ENCODE measurements at places on chromosomes 3 and 15.

GRCh38 chr3:190381441-190381840 lies 6.5 kb upstream of the CLDN16 start:
- H3K4me1 ChIP-seq, result no peaks in the 10 kb centered on the region
- no peak overlapping the region for H3K4me3 ChIP-seq
- no peaks in the 10 kb centered on the region for H3K27me3 ChIP-seq
- no peaks in the 10 kb centered on the region for H3K36me3 ChIP-seq
- H3K27ac ChIP-seq, result no peak overlapping the region
- DNase-seq, result no peak

GRCh38 chr3:127760361-127760760 lies 62.0 kb downstream of the MGLL start:
- peaks cover 5% of the 10 kb centered on the region for H3K36me3 ChIP-seq
- peak overlapping the region; percentile 82 for H3K27ac ChIP-seq
- peaks cover 46% of the 10 kb centered on the region for H3K4me1 ChIP-seq
- no peak for DNase-seq
- no peaks in the 10 kb centered on the region for H3K27me3 ChIP-seq
- no peak overlapping the region for H3K4me3 ChIP-seq

GRCh38 chr3:40828741-40829415 lies 304.1 kb downstream of the ZNF621 start:
- H3K27me3 ChIP-seq, result no peaks in the 10 kb centered on the region
- no peaks in the 10 kb centered on the region for H3K4me1 ChIP-seq
- no peak overlapping the region for H3K27ac ChIP-seq
- no peaks in the 10 kb centered on the region for H3K36me3 ChIP-seq
- no peak for DNase-seq

GRCh38 chr15:40372981-40373380 lies 9.5 kb upstream of the KNSTRN start:
- no peaks in the 10 kb centered on the region for H3K27me3 ChIP-seq
- DNase-seq, result no peak
- peaks cover 6% of the 10 kb centered on the region for H3K4me1 ChIP-seq

- H3K4me3 ChIP-seq, result peak overlapping the region; percentile 7
- H3K27ac ChIP-seq, result peak overlapping the region; percentile 63
- no peak for DNase-seq
- no peaks in the 10 kb centered on the region for H3K36me3 ChIP-seq
Observed at GRCh38 chr15:99307735-99308134, 56.5 kb downstream of the LRRC28 start.

DNA sequence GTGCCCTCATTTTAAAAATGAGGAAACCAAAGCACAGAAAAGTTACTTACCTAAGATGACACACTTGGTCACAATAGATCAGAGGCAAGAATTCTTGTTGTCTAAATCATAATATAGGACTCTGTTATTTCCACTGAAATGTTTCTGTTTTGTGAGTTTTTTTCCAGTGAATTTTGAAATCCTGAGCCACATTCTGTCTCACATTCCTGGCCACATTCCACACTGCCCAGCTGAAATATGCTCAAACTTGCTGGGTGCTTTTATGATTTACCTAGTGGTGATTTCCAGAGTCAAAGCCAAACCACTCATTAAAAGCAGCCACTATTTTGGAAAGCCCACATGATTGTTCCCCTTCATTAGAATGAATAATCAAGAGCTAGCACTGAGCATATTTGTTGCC lies 82.3 kb upstream of the NPHP3 start:
- no peak for DNase-seq
- H3K4me3 ChIP-seq, result no peak overlapping the region
- H3K36me3 ChIP-seq, result no peaks in the 10 kb centered on the region
- no peaks in the 10 kb centered on the region for H3K4me1 ChIP-seq
- no peak overlapping the region for H3K27ac ChIP-seq
- no peaks in the 10 kb centered on the region for H3K27me3 ChIP-seq

DNA sequence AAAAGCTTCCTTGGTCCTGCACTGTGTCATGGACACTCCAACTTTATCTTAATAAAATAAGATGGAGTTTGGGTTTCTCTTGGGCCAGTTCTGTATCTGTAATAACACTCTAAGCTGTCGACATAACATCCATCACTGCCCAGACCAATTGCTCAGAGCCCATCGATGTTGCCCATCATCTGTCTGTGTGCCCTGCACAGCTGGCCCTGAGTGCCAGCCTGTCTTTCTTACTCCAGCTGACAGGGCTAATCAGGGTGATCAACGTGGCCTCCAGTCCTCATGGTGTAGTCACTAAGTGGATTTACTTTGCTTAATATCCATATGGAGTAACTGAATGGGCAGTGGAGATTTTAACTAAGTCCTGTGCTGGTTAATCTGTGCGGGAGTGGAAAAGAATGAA lies 419.8 kb upstream of the TPM1 start:
- no peaks in the 10 kb centered on the region for H3K27me3 ChIP-seq
- DNase-seq, result no peak
- H3K4me3 ChIP-seq, result no peak overlapping the region
- H3K4me1 ChIP-seq, result no peaks in the 10 kb centered on the region
- H3K36me3 ChIP-seq, result no peaks in the 10 kb centered on the region

DNA sequence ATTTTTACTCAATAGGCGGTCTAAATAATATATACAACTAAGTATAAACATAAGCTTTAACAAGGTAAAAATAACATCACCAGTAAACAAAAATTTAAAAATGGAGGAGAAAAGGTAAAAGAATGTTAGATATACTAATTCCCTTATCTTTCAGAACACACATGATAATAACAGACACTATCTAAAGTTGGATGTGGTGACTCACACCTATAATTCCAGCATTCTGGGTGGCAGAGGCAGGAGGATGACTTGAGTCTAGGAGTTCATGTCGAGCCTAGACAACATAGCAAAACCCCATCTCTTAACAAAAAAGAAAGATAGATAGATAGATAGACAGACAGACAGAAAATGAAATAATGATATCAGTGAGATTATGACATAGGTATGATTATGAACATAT lies 85.1 kb downstream of the STAG1 start:
- H3K27me3 ChIP-seq, result no peaks in the 10 kb centered on the region
- H3K27ac ChIP-seq, result no peak overlapping the region
- DNase-seq, result no peak

DNA sequence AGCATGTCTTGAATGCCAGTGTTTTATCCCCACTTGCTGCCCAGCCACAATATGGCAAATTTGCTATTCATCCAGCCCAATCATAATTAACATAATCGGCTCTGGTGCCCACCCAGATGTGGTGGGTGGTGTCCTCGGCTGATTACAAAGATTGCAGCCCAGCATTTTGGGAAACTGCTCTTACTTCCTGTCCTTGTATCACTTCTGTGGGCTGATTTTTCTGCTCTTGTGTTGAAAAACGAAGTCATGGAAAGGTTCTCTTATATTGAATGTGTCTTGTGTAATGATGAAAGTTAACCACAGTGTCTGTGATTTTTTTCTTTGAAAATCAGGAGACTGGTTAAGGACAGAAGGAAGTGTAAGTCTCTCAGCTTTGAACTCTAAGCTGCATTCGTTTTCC lies 141.7 kb downstream of the CACNA2D3 start:
- no peaks in the 10 kb centered on the region for H3K27me3 ChIP-seq
- no peak for DNase-seq
- H3K27ac ChIP-seq, result no peak overlapping the region
- no peaks in the 10 kb centered on the region for H3K4me1 ChIP-seq
- H3K36me3 ChIP-seq, result no peaks in the 10 kb centered on the region

DNA sequence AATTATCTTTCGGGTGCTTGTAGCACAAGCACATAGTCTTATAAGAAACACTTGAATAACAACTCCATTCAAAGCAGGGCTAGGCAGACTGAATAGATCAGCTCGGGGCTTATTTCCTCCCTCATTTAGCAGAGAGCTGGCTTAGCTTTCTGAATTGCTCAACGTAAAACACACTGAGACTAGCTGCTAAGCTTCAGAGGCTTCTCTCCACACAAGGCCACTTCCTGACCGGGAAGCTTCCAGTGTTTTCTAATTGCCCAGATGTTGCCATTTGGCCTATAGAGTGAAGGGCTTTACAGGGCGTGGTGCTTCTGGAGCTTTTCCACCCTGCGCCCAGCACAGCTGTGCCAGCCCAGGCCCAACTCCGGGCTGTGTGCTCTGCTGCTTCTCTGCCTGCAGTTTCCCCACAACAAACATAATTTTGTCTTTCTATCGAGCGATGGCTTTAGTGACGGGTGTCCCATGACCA lies 16.6 kb downstream of the FAM240A start:
- H3K27ac ChIP-seq, result peak overlapping the region; percentile 74
- no peaks in the 10 kb centered on the region for H3K27me3 ChIP-seq
- peak; percentile 56 for DNase-seq
- no peaks in the 10 kb centered on the region for H3K4me1 ChIP-seq
- H3K36me3 ChIP-seq, result no peaks in the 10 kb centered on the region
- H3K4me3 ChIP-seq, result no peak overlapping the region

DNA sequence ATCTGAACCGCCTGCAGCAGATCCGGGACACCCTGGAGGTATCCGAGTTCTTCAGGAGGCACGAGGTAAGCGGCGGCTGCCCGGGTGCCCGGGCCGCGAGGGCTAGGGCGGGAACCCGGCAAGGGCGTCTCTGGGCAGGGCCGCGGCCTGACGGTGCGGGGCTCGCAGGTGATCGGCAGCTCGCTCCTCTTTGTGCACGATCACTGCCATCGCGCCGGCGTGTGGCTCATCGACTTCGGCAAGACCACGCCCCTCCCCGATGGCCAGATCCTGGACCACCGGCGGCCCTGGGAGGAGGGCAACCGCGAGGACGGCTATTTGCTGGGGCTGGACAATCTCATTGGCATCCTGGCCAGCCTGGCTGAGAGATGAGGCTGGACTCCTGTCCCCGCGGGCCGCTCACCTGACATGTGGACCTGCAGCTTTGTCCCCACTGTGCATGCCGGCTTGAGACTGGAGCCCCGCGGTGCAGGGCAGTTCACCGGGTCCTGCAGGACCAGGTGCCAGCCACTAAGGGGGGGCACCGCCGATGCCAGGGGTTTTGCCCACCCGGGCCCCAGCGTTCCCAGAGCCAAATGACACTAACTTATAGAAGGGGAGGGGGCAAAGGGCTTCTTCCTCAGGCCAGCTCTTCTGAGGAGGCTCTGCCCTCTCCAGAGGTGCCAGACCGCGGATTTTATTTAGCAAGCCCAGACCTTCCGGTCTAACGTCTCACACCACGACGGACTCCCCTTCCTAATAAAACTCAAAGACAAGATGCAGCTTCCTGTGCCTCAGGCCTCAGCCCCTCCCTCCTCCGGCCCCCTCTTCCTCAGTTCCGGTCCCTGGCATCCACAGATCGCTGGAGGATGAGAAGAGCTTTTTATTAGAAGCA lies 9.4 kb downstream of the ITPKA start:
- H3K36me3 ChIP-seq, result no peaks in the 10 kb centered on the region
- H3K27me3 ChIP-seq, result peaks cover 7% of the 10 kb centered on the region
- no peak overlapping the region for H3K4me3 ChIP-seq
- DNase-seq, result no peak

GRCh38 chr3:189995129-189995528 lies 125.6 kb downstream of the P3H2 start:
- no peaks in the 10 kb centered on the region for H3K4me1 ChIP-seq
- no peak overlapping the region for H3K27ac ChIP-seq
- no peaks in the 10 kb centered on the region for H3K36me3 ChIP-seq
- DNase-seq, result no peak
- no peak overlapping the region for H3K4me3 ChIP-seq

DNA sequence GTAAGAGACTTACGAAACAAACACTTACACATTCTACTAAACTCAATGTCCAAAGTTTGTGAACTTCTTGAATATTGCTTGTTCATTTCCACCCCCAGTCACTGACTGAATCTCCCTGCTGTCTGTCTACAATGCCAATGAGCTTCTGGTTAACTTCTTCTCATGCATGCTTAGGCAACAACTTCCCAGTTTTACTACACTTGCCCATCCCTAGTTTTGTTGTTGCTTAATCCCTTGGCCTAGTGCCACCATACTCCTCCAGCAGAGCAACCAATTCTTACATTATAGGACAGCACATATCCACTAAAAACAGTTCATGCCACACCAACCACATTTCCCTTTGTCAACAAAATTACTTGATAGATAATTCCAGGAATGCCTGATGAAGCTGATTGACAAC lies 40.9 kb upstream of the CCR2 start:
- H3K4me1 ChIP-seq, result no peaks in the 10 kb centered on the region
- H3K36me3 ChIP-seq, result no peaks in the 10 kb centered on the region
- DNase-seq, result no peak
- no peak overlapping the region for H3K4me3 ChIP-seq
- no peaks in the 10 kb centered on the region for H3K27me3 ChIP-seq
- peak overlapping the region; percentile 29 for H3K27ac ChIP-seq

GRCh38 chr3:33921608-33922007 lies 123.2 kb downstream of the PDCD6IP start:
- DNase-seq, result no peak
- H3K4me3 ChIP-seq, result no peak overlapping the region
- H3K27ac ChIP-seq, result no peak overlapping the region

DNA sequence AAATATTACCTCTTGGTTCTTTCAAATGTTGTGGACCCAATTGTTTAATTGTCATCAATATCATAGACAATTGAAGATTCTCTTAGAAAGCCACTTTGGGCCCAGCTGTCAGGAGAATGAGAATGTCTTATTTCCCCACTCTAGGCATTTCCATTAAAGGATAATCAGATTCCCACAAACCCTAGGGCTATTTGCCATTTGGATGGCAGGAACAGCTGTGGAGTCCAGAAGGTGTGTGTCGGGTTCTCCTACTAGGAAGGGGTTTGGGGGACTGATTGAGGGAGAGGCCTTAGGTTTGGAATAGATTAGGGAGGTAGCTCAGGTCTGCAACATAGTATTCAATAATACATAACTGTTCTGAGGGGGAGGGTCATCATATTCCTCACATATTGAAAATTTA lies 35.2 kb upstream of the PLSCR5 start:
- H3K36me3 ChIP-seq, result no peaks in the 10 kb centered on the region
- H3K4me3 ChIP-seq, result no peak overlapping the region
- H3K27ac ChIP-seq, result no peak overlapping the region

- no peaks in the 10 kb centered on the region for H3K4me1 ChIP-seq
- DNase-seq, result no peak
- no peaks in the 10 kb centered on the region for H3K36me3 ChIP-seq
- H3K27me3 ChIP-seq, result no peaks in the 10 kb centered on the region
- no peak overlapping the region for H3K4me3 ChIP-seq
- H3K27ac ChIP-seq, result peak overlapping the region; percentile 76
Observed at GRCh38 chr3:171176244-171176933, 149.9 kb upstream of the SLC2A2 start.

DNA sequence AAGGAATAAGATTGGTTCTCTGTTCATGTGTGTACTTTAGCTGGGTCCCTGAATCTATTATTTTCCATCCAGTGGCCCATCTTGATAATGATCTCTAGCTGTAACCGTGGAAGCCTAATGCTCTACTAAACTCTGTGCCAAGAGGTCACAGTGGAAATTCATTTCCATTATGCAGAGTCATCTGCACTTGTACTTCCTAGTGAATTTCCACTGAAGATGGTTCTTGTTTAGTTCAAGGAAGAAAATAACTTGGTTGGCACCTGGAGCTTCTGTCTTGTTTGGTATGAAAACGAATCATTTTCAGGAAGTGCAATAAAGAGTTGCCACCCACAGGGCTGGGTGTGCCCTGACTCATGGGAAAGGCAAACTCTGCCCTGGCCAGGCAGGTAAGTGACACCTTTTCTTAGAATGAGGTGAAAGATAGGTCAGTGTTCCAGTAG lies 10.3 kb downstream of the LPP start:
- H3K36me3 ChIP-seq, result no peaks in the 10 kb centered on the region
- no peak overlapping the region for H3K4me3 ChIP-seq

Data from right atrium auricular region (tissue), 2 donors.